ENCODE measurements at places on chromosomes 11 and 22.

DNA sequence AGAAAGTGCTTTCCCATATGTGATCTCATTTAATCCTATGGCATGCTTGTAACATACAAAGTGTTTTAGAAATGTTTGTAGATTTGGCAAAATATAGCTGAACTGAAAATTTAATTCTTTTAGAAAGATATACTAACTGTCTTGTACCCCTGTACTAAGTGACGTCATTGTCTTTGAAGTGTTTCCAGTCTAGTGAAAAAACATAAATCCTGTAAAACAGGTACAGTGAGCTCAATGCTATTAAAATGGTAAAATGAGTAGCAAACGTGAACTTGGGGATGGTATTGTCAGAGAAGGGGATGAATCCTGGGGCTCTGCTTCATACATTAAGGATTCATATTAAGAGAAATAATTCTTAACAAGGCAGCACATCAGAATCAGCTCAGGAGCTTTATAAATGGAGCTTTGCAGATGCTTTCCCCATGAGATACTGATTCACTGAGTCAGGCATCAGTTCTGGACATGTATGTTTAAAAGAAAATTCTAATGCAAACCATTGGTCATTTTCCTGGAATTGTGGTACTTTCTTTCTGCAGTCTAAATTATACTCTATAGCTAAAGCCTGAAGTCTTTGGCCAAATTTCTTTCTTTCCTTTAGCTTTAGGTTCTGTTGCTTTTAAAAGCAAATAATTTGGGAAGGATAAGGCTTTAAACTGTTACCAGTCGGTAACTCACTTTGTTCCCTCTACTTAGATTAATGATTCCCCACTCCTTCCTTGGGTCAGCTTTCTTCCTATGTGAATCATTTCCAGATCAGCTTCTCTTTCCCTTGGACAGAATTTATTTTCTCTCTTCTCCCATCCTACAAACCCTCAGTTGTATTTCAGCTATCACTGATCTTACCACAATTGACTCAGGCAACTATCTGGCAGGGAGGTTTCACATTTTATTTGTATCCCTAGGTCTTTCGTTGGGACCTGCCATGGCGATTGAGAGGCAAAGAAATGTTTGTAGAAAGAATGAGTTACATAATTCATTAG, 57.5 kb upstream of the DDI1 start:
- no peak for DNase-seq

- DNase-seq, result no peak
These were observed 53.7 kb downstream of the HIPK3 start for GRCh38 chr11:33310720-33311500.

GRCh38 chr11:43916621-43917020, 25.8 kb upstream of the C11orf96 start:
- DNase-seq, result no peak

DNA sequence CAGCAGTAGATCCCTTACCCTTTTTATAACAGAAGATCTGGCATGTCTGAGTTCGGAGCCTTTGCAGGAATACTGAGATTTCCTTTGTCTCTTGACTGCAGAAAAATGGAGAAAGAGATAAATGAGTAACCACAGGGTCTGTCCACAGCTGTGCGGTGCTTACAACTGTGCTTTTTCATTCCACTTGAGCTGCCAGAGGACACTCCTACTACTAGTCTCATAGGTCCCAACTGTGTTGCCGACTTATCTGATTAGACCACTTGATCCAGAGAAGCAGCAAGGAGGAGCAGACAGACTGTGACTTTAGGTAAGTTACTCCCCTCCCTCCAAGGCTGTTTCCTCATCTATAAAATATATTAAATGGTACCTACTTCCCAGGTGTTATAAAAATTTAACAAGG, 17.5 kb downstream of the FAM227A start:
- no peak for DNase-seq

GRCh38 chr11:120857508-120857907, 166.4 kb upstream of the TBCEL start:
- DNase-seq, result no peak

GRCh38 chr11:36074941-36075431, 131.1 kb downstream of the LDLRAD3 start:
- no peak for DNase-seq

- DNase-seq, result no peak
These were observed 47.5 kb upstream of the TCF20 start for GRCh38 chr22:42317691-42318547.
